ENCODE measurements at places on chromosomes 2 and 18.

- DNase-seq = no peak
Observed at GRCh38 chr2:50958504-50958903, 73.4 kb downstream of the NRXN1 start.

GRCh38 chr2:11457935-11458334 lies 8.0 kb downstream of the E2F6 start:
- no peak for DNase-seq

DNA sequence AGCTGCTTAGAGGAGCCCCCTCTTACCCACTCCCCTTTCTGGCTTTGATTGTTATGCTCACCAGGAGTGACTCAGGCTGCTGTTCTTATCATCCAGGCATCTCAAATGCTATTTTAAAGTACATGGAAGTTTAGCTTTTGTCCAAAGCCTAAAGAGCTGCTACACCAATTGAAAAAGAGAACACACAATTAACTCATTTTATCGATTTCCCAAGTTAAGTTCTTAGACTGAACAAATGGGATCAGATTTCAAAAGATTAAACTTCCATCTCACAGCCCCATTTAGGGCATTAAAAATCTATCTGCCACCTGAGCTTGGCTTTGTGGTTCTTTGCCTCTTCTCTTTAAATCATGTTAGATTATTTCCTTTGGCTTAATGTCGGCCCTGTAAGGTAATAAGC lies 81.2 kb downstream of the MYO5B start:
- DNase-seq = no peak

GRCh38 chr2:5921081-5921642 lies 229.0 kb downstream of the SOX11 start:
- no peak for DNase-seq

DNA sequence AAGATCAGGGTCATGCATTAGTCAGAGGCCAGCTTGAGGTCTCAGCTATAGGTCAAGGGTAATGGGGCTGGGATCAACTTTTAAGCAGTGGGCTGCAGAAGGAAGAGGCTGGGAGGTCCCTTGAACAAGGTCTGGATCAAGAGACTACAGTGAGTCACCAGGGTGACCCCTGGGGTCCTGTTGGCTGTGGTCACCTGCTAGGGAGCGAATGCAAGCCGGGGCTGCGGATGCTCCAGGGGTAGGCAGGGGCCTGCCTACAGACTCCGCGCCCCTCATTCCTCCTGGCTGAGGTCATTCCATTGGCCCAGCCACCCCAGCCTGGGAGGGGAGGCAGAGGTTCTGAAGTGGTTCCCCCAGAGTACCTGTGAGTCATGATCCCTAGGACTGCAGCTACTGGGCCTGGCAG lies 110.4 kb downstream of the CYP26B1 start:
- peak; percentile 7 for DNase-seq

GRCh38 chr2:216474925-216475670 lies 23.5 kb upstream of the RPL37A start:
- peak; percentile 52 for DNase-seq

DNA sequence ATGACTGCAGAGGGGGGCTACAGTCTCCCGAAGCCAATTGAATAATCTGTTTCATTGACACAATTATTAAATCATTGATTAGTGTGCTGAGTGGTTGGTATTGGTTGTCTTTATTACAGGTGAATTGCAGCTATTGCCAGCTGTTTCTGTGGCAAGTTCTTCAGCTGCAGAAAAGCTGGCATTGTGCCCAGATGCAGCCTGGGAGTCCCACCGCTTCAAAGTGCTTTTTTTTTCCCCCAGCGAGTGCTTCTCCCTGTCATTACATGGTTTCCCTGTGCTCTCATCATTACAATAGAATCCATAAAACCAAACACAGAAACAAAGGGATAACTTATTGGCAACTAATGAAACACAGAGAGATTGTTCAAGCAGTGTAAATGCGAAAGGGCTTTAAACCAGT lies 164.7 kb downstream of the GRB14 start:
- DNase-seq = no peak

DNA sequence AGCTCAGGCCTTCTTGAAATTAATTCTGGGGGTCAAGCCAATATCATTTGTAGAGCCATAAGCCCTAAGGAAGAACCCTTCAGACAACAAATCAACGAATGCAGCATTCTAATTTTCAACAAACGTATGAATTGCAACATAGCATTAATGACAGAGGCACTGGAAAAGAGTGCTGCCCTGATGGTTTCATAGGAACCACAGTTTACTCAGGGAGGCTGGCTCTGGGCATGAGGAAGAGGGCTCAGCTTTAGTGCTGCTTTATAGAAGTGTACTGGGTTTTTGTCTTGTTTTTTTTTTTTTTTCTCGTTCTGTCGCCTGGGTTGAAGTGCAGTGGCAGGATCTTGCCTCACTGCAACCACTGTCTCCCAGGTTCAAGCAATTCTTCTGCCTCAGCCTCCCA lies 36.1 kb upstream of the CAB39 start:
- no peak for DNase-seq

DNA sequence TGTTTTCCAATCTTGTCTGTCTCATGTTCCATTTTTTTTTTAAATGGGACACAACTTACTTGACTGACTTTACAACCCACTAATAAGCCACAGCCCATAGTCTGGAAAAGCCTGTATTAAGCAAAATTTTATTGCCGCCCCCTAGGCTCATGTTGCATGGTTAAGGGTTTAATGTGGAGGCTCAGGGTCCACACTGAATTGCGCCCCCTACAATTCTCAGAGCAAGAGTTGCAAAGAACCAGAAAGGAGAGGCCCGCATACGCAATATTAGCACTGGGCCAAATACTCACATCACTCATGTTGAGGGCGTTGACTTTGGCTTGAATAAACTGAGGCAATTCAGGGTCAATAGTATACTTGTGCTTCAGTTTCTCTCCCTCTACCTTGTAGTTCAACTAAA lies 65.5 kb downstream of the NEB start:
- no peak for DNase-seq

DNA sequence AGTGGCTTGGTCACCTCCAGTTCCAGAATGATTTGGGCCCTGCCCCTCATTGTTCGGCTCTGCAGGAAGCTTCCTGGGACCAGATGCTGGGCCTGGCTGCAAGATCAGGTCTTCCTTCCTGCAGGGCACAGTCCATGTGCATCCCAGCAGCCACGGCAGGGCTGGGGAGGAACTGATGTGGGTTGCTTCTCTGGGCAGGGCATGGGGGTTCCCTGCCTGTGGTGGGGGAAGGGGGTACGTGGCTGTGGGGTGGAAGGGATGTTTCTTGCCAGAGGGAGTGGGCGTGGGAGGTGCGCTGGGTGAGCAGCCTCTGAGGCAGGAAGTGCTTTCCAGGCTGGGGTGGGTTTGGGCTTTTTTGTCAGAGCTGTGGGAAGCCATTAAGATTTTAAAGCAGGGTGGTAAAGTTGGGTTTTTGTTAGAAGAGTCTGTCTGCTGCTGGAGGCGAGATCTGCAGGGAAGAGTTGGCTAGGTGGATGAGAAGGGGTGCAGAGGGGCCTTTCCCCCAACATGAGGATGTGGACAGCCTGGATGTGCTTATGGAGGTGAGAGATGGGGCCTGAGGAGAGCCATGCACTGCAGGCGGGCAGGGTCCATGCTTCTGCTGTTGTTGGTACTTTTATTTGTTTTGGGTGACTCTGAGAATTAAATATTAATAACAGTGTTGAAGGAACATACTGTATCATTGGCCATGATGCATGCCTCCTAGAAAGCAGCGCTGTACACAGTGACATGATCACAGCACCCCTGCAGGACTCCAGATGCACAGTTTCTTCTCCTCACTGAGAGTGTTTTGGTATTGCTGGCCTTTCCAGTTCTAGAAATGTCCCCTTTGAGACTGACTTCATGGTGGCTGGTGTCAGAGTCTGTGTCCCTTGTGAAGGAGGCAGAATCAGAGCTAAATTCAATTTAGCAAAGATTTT lies 45.3 kb downstream of the DGKD start:
- DNase-seq = no peak

GRCh38 chr2:61214171-61214570 lies 52.2 kb downstream of the C2orf74 start:
- no peak for DNase-seq

DNA sequence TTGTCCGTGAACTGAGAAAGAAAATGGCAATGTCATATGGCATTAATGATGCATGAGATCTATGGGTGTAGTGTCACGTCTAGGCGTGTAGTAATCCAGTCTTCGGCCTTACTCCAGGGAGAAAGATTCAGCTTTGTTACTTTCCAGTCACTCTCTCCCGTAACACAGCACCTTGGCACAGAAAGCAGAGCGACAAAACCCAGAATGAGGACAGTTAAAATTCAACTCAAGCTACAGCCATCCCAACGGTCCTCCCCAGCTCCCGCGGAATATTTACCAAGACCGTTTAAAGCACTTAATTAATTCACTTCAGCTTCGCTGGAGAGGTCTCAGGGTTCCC lies 797 bp upstream of the CRIM1 start:
- no peak for DNase-seq

DNA sequence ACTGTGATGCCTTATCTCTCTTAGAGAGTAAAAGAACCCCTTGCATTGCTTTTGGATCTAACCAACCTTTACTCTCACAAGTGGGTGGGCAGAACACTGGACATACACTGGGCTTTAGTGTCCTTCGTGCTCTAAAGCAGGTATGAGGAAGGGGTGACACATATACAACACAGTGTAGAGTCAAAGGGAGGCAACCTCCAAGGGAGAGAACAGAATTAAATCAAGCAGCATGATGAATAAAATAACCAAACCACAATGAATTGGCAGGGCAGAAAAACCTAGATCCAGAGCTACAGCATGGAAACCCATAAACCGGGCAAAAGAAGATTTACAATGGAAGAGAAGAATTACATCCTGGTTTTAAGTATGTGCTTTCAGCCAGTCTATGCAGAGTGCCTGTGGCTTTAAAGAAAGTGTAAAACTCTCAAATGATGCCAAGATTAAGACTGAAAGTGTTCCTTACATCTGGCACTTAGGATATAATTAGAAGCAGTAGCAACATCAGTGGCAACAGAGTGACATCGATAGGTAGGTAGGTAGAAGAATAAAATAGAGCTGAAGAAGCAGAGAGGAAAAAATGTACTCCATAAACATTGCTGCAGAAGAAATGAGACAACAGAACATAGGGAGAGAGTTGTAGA lies 191.7 kb upstream of the ZC3H15 start:
- DNase-seq = no peak

- DNase-seq = no peak
Observed at GRCh38 chr2:133434959-133435668, 133.1 kb downstream of the NCKAP5 start.

GRCh38 chr18:66344227-66344626 lies 259.7 kb downstream of the CDH19 start:
- DNase-seq = no peak

- DNase-seq = no peak
Observed at GRCh38 chr2:119681868-119682220, 2.8 kb downstream of the TMEM177 start.

DNA sequence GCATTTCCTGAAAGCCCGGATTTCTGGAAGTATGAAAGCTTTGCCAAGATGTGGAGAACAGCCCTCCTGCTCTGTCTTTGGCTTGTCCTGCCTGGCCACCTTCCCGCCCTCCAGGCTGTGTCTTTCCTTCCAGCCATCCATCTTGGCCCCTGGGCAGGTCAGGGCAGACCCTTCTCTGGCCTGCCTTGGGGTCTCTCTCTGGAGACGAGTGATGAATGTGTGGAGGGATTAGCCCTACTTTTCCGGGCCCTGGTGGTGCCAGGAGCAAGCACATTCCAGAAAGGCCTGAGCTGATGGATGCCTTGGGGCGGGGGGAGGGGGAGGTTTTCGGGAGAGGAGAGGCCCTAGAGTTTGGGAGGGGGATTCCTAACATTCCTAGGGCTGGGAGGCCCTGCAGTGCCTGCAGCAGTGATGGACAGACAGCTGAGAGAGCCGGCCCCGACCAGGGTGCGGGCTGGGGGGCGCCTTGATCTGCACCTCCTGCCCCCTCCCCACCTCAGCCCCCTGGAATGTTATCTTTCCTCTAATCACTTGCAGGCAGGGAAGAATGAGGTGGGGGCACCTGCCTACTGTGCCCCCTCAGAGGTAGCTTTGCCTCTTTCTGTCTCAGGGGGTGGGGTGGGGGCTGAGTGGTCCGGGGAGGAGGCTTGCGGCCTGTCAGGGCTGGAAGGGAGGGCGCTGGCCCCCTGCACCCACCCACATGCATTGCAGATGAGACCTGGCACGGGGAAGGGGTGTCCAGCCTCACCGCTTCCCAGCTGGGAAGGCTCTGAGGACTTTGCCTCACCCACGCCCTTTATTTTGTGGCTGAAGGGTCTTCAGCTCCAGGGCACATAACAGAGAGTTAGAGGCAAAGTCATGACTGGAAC lies 156.2 kb downstream of the DDX1 start:
- DNase-seq = no peak

- DNase-seq = no peak
Observed at GRCh38 chr18:6947338-6948030, 170.1 kb downstream of the LAMA1 start.

- DNase-seq = no peak
Observed at GRCh38 chr18:62329691-62330454, 4.8 kb downstream of the TNFRSF11A start.

DNA sequence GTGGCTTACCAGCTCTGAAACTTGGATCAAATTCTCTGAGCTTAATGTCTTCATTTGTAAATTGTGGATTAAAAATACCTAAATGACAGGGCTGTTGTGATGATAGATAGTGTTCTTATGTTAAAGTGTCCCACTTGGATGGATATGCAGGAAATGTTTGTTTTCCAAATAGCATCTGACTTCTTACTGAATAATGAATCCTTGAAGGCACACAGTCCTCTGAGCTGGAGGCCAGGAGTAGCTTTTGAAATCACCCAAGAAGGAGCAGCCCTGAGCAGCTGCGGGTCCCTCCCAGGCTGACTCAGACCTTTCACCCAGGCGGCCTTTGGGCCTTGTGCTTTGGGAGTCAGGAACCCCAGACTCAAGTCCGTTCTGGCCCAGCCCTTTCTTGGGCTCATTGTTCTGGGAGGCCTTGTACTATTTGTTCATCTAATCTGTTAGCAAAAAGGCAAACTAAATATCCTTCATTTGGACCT lies 173.0 kb upstream of the GATA6 start:
- DNase-seq = no peak

- no peak for DNase-seq
Observed at GRCh38 chr2:95267458-95268210, 6.6 kb upstream of the PROM2 start.

DNA sequence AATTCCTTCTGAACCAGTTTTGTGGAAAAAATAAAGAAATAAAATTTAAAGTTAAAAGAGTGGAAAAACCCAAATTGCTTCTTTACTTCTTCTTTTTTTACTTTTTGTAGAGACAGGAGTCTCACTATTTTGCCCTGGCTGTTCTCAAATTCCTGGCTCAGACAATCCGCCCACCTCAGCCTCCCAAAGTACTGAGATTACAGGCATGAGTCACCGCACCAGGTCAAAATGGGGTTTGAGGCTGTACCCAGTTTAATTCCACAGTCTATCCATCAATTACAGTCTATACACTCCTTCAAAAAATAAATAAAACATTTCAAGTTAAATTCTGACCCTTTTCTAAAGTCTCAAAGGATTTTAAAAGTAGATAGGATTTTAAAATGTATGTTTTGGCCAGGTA lies 120.3 kb downstream of the FAM161A start:
- DNase-seq = no peak

DNA sequence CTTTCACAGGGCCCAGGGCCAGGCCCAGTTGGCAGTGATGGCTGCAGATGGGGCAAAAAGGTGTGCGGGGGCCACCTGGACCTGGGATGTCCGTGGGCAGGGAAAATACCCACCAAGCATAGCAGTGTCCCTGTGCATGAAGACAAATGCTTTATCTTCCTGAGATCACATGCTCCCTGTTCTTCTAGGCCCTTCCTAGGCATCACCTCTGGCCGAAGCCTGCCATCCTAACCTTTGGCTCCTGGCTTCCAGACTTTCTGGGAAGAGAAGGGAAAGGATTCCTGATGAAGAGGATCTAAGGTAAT lies 105.0 kb upstream of the SMAD2 start:
- no peak for DNase-seq

GRCh38 chr2:176491172-176491904 lies 222.1 kb downstream of the MTX2 start:
- DNase-seq = peak; percentile 75

All from GM10248 (cell line).